ENCODE measurements at places on chromosomes 4 and X. TPM values are rescaled to one million over a fixed set of nuclear protein-coding genes. Genes with fewer than 3 reads are reported as not detected.

GRCh38 chrX:77433001-77433400 is 14.2 kb upstream of the FGF16 start:
- DNase-seq = no peak

DNA sequence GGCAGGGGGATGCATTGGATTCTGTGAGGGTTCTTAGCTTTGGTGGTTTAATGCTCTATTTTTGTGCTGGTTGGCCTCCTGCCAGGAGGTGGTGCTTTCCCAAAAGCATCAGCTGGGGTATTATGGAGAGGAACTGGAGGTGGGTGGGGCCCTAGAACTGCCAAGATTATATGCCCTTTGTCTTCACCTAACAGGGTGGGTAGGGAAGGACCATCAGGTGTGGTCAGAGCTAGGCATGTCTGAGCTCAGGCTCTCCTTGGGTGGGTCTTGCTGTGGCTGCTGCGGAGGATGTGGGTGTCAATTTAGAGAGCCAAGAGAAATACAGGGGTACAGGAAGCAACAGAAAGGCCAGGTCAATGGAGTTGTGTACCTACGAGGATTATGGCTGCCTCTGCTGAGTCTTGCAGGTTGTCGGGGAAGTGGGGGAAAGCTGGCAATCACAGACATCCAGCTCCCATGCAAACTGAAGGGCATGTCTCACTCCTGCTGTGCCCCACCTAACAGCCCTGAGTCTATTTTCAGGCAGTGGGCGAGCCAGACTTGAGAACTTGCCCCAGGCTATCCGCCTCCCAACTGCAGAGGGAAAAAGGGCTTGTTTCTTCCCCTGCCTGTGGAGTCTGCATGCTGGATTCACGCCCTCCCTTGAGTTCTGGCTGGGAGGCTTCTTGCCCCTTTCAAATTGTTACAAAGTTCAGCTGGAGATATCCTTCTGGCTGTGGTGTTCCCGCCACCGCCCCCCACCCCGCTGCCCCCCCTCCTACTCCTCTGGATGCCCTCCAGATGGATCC is 212.0 kb downstream of the COMMD8 start:
- no peak for DNase-seq

DNA sequence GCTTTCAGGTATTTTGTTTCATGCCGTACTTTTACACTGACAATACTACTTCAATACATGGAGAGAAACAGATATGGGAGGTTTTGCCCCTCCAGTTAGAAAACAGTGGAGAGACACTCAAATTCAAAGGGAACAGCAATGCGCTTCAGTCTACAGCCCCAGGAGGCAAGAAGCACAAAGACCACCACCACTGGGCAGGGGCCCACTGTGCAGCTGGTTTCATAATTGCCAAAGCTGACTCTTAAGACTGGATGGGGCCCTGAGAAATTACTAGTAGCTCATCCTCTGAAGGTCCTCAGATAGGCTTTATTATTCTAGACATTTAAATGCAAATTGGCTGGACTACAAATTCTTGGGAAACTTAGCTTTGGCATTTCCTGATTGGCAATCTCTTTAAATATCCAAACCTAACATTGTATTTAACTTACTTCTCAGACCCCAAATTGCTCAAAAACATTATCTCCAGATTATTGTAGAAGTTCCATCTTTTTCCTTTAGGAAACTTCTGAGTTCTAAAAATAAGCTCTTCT is 85.9 kb upstream of the GPR34 start:
- no peak for DNase-seq

Gene TEX13C
- not detected for total RNA-seq

GRCh38 chrX:19956923-19957322 is 33.9 kb downstream of the BCLAF3 start:
- no peak for DNase-seq

GRCh38 chr4:100367451-100367850 is 150.4 kb downstream of the EMCN start:
- no peak for DNase-seq

Gene ADGRG4
- not detected for total RNA-seq

GRCh38 chr4:86818841-86819240 is 30.3 kb downstream of the SLC10A6 start:
- no peak for DNase-seq
